ENCODE measurements at places on chromosomes 13 and 19. TPM values are rescaled to one million over a fixed set of nuclear protein-coding genes. Genes with fewer than 3 reads are reported as not detected.

- no peak for DNase-seq
Observed at GRCh38 chr13:99160415-99160814, 40.2 kb upstream of the UBAC2 start.

Gene FFAR2
- total RNA-seq: not detected

GRCh38 chr13:113458253-113459065 is 5.2 kb upstream of the ADPRHL1 start:
- DNase-seq: peak; percentile 57

GRCh38 chr13:104375614-104376013 is 1309.4 kb upstream of the SLC10A2 start:
- DNase-seq: no peak

DNA sequence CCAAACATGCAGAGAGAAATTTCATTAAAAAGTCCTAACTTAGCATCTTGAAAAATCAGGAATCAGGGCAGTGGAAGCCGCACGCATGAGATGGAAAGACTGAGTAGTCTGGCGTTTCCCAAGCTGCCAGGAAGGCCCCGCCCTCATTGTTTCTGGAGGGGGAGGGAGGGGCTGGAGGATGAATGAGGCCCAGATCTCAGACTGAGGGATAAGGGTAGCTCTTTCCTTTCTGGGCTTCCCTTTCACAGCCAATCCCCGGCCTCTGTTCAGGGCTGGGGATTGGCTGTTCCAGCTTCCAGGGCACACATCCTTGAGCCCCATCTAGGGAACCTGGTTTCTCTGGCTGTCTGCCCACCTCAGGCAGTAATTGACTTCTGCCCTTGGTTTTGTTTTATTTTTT is 7.3 kb downstream of the C19orf53 start:
- DNase-seq: peak; percentile 90

DNA sequence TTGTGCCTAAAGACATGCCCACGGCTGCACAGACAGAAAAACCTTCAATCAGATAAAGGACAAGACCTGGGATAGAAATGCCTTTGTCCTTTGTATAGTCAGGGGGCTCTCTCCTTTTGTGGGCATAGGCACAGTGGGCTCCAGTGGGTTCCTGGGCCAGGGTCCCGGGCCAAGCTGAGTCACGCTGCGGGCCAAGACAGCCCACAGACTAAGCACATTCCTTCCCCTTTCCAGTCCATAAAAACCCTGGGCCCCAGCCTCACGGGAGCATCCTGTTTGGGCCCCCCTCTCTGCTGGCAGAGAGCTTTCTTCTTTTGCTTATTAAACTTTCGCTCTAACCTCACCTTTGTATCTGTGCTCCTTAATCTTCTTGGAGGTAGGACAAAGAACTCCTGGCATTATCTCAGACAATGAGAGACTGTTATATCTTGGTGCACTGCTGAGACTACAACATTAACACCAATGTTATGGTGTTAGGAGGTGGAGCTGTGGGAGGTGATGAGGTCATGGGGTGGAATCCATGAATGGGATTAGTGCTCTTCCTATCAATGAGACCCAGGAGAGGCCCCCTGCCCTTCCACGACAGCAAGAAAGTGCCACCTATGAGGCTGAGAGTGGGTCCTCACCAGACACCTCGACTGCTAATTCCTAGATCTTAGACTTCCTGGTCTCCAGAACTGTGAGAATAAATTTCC is 20.8 kb upstream of the FBXL3 start:
- peak; percentile 71 for DNase-seq

Gene IFNL1
- total RNA-seq: not detected

Gene ZNF528
- total RNA-seq: 29.8 TPM

DNA sequence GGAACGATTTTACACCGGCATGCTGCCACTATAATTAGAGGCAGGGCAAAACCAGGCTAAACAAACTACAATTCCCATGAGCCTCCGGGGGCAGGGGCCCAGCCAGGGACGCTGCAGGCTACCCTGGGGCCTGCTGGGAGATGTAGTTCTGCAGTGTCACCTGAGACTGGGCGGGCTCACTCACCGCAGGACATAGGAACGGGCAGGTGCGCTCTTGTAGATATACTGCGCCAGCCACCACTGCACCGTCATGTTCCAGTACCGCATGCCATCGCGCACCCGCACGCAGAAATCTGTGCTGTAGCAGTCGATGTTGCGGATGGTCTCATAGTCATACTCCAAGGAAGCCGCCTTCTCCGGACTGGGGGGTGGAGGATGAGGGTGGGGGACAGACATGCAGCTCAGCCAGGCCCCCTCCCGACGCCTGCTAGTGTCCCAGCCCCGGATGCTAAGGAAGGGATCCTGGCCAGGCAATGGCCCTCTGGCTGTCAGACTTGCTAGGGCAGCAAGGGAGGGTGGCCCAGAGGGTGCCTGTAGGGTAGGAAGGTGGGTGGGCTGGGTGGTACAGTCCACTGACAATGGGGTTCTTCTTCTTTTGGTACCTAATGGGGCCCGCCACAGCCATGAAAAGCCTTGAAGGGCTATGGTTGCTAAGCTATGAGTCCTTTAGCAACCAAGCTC is 5.8 kb upstream of the TMC4 start:
- DNase-seq: peak; percentile 66

GRCh38 chr13:51235756-51236490 is 13.7 kb downstream of the FAM124A start:
- DNase-seq: no peak

GRCh38 chr13:45950386-45951000 is 98.9 kb upstream of the SIAH3 start:
- DNase-seq: no peak

DNA sequence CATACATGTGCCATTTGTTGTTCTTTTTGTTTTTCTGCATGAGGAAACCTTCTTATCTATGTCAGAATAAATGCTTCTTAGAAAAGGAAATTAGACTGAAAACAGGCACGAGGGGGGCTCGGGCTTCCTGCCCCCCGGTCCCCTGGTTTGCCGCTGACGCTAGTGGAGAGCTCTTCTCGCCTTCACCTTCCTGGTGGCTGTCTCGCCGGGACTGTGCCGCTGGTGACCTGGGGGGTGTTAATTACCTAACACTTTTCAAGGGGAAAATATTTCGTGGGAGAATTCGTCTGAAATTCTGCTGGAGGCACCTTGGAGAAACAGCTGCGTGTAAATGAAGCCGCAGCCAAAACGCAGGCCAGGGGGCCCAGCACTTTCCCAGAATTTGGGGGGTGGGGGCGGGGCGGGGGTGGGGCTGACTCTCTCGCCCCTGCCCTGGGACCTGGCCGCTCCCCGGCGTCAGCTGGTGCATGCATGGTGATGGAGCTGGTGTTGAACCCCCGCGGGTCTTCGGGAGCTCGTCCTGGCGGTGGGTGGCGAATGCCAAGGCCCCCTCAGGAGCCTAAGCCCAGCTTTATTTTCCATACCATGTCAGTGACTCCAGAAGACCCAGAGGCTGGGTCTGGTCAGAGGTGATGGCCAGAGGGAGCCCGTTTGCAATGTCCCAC is 58.3 kb upstream of the MCF2L start:
- no peak for DNase-seq

Gene PABPC3
- 0.17 TPM for total RNA-seq

Gene CGB2
- not detected for total RNA-seq

DNA sequence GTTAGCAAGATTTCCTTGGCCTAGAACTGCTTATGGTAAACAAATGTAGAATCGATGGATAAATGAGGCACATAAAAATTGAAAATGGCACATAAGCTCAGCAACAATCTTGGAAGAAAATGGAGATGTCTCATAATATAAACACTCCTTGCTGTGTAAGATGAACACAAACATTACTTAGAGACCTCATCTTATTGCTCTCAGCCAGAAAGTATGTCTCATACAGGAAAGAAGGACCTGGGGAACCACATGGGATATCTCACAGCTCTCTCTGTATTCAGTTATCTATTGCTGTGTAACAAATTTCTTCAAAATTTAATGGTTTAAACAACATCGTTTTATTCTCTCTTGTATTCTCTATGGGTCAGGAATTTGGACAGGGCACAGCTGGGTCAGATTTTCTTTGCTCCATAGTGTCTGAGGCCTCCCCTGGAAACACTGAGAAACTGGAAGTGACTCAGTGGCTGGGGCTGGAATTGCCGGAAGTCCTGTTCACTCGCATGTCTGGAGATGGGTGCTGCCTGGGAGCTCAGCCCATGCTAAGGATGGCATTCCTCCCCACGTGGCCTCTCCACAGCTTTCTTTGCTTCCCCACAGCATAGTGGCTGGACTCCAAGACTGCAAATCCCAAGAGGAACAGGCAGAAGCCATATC is 105.1 kb downstream of the NUFIP1 start:
- no peak for DNase-seq

GRCh38 chr13:49023431-49023830 is 47.7 kb downstream of the FNDC3A start:
- DNase-seq: no peak

Gene TTYH1
- total RNA-seq: 128 TPM

Gene SLC25A30
- total RNA-seq: 5.3 TPM

Gene PRODH2
- not detected for total RNA-seq

Gene MYO16
- 0.25 TPM for total RNA-seq

DNA sequence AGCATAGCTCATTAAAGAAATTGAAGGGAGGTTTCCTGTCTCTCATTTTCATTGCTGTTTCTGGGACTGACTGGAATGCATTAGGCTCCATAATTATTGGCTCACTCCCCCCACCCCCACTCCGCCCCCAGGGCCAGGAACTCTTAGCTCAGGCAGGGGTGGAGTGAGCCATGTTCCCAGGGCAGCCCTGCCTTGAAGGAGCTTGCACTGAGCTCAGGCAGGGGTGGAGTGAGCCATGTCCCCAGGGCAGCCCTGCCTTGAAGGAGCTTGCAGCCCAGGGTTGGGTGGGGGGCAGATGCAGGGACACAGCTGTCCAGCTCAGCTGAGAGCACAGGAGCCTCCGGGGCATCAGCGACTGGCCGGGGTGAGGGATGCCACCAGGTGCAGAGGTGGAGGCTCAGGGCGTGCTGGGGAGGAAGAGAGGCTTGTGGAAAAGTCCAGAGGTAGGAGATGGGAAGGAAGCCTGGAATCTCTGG is 39.1 kb upstream of the TFDP1 start:
- DNase-seq: no peak

GRCh38 chr19:290372-291005 is 714 bp downstream of the PLPP2 start:
- DNase-seq: peak; percentile 51

DNA sequence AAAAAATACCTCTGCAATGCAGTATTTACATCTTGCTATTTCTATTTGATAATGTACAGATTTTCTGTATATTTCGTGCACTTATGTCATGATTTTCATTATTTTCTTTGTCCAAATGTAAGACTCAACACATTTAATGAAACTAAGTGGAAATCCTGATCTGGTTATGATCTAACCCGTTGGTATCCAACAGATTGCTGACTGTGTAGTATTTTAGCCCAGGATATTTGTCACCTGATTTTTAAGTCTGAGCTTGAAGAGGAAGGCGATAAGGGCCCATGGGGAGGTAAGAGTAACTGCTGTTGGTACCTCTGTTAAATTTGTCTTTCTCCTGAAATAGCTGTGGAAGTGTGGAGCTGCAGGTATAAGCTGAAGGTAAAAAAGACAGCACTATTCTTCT is 45.3 kb downstream of the WASF3 start:
- DNase-seq: no peak

GRCh38 chr19:55777528-55777927 is 8.6 kb downstream of the RFPL4AL1 start:
- DNase-seq: no peak

Gene CD37
- not detected for total RNA-seq

GRCh38 chr19:35811317-35812219 is 1.1 kb downstream of the PRODH2 start:
- no peak for DNase-seq

Gene S1PR5
- total RNA-seq: 1.1 TPM

DNA sequence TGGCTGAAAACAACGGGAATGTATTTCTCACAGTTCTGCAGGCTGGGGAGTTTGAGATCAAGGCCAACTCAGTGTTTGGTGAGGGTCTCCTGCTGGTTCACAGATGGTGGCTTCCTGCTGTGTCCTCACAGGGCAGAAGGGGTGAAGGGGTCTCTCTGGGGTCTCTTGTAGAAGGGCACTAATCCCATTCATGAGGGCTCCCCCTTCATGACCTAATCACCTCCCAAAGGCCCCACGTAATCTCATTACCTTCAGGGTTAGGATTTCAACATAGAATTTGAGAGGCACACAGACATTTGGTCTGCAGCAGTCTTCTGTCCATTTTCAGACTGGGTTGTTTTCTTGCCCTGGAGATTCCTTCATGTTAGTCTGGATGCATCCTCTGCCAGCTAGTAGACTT is 11.6 kb downstream of the ZNF444 start:
- DNase-seq: peak; percentile 34

Gene TMED1
- 27.0 TPM for total RNA-seq

Gene ZIC2
- 52.4 TPM for total RNA-seq

Gene MAP3K10
- 5.7 TPM for total RNA-seq

Gene PCDH8
- total RNA-seq: 0.52 TPM

Gene TMEM38A
- 1.5 TPM for total RNA-seq

DNA sequence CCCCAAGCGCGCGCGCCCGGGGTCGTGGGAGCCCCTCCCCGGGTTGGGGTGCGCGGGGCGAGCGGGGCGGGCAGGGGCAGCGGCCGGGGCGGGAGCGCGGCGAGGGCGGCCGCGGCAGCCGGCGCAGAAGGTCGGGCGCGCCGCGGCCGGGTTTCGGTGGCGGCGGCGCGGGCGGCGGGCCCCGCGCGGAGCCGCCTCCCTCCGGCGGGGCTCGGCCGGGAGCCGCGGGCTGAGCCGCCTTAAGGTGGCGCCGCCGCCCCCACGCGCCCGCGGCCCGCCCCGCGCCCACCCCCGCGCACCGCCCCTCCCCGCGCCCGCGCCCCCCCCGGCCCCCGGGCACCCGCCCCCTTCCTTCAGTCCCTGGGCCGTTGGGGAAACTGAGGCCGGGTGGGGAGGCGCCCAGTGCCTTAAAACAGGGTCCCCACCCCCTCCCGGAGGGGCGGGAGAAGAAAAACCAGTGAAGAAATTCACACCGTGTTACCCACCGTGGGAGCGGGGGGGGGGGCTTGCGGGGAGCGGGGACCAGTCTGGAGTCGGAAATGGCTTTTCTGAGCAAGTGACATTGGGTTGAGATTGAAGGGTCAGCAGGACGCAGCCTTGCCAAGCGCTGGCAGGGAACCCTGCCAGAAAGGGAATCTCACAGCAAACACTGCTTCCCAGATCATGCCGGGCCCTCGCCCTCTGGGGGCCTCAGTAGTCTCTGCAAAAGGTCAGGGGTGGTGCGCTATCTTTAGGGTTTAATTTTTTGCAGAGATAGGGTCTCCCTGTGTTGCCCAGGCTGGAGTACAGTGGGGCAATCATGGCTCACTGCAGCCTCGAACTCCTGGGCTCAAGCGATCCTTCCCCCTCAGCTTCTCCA is at the start of gene TLE2:
Gene TLE2, minus strand, starts transcription at position 216 of the 859 bp plus-strand sequence. CDS start 376 bp downstream, outside the sequence.
- DNase-seq: peak; percentile 31

Gene PINLYP
- total RNA-seq: 8.6 TPM

Gene ZNF541
- not detected for total RNA-seq

GRCh38 chr13:39433651-39434050 is 169.3 kb downstream of the LHFPL6 start:
- DNase-seq: no peak
